Activated naive CD8-positive, alpha-beta T cell treated with anti-CD3 and anti-CD28 coated beads, Interleukin-2, amount 10 ng/mL, durations not matched to agents 7 days and 5 days (primary cell): ENCODE measurements at places on chromosomes 3 and 15.
A peak's percentile ranks its signal among the peaks of the same experiment; 100 is the strongest.

DNA sequence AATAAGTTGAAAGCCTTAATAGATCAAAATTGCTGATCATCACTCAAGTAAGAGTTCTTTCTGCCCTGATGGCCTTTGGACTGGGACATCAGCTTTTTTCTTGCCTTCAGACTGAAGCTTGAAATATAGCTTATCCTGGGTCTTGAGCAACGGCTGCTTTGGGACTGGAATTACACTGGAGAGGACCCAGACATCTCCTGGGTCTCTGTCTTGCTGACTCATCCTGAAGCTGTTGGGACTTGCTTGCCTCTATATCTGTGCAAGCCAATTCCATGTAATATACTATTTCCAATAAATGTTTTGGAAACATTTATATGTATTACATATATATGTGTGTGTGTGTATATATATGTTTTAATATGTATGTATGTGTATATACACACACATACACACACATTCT, 260.2 kb downstream of the PDZRN3 start:
- no peak for DNase-seq

DNA sequence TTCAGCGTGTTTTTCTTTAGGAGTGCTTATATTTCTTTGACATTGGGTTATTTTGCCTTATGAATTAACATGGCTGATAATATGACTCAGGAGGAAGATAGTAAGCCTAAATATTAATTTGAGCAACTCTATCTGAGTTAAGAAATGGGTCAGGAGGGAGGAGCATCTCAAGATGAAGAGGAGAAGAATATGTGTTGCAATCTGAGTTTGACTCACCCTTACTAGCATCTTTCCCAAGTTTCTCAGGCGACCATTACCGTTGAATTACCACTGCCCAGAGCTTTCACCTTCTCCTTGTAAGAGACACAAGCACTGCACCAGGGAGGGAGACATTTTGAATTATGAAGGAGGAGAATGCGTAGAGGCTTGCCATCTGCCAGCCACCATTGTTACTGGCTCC, 138.3 kb upstream of the MYRIP start:
- no peak for DNase-seq

GRCh38 chr15:81000144-81000623, 539 bp upstream of the TLNRD1 start:
- no peak for DNase-seq

- no peak for DNase-seq
Observed at GRCh38 chr3:172289583-172289982, 158.7 kb downstream of the GHSR start.

DNA sequence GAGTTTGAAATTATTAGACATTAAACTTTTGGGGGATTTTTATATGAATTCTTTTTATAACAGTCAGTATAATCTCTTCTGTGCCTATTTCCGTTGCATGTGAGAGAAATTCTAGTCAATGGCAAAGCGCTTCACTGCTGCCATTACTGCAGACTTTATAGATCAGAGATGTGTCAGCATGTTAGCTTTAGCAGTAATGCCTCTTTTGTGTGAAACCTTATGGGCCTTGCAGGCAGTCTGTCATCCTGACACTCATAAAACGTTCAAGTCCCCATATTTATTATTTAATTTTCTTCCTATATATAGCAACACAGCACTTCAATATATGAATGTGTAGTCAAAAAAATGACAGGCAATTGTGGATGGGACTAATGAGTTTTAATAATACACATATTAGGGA, 191.0 kb downstream of the NLGN1 start:
- no peak for DNase-seq

GRCh38 chr15:55685286-55685685, 57.7 kb downstream of the PRTG start:
- DNase-seq = no peak

DNA sequence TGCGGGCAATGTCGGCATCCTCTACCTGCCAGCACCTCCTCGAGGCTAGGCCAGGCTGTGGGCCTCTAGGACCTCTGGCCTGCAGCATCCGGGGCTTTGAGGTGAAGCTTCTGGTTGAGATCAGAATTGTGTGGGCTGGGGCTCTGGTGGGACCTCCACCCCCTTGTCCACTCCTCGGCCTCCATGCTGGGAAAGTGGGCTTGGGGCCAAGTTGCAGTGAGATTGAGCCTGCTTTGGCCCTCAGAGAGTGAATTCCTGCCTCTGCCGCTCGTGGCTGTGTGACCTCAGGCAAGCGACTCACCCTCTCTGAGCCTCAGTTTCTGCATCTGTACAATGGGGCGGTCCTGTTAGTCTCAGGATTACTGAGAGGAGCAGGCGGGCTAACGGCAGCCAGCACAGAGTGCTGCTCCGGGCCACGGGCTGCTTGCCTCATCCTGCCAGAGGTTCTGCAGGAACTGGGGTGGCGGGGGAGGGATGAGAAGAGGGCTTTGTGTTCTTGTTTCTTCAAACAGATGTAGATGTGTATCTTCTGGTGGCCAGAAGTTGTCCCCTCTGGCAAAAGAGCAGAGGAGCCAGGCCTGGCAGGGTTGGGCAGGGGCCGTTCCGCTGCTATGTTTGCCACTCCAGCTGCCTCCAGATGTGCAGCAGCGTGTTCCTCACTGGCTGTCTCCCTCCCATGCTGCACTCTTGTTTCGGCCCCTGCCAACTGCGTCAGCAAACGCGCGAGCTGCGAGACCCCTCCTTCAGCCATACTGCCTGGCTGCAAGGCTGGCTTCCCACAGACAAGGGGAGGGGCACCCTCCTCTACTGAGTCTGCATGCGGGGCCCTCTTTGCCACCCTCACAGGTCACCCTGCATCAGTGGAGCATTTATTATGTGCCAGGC, 33.7 kb downstream of the FBLN2 start:
- no peak for DNase-seq

DNA sequence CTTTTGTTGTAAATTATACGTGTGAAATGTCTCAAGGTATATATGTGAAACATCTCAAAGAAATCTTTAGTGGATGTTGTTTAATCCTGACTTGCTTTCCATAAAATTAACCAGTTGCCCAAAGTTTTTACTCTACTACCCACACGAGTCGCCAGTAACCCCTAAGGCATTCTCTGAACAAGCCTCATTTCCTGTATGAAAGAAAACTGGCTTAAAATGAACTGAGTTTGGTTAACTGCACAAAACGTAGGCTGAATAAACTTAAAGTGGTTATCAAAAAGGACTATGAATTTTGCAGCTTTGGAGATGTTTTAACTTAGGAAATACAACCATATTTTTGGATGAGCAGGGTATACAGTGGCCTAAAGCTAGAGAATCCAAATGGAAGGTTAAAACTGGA, 2.7 kb upstream of the APPL1 start:
- no peak for DNase-seq

DNA sequence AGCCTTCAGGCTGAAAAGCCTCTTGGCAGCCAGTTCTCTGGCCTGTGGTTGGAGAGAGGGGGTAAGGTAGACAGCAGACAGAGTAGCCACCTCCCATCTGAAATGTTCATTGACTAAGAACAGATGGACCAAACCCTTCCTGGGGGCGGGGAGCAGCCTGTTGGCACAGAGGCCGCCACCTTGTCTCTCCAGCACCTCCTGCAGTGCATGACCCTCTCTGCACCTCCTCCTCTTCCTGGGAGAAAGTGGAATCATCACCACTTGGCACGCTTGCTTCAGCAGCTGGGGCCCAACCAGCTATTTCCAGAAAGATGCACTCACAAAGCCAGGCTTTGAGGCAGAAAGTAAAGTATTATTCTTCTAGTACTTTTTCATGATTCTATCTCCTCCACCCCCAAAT, 313.4 kb upstream of the CHRM5 start:
- no peak for DNase-seq

DNA sequence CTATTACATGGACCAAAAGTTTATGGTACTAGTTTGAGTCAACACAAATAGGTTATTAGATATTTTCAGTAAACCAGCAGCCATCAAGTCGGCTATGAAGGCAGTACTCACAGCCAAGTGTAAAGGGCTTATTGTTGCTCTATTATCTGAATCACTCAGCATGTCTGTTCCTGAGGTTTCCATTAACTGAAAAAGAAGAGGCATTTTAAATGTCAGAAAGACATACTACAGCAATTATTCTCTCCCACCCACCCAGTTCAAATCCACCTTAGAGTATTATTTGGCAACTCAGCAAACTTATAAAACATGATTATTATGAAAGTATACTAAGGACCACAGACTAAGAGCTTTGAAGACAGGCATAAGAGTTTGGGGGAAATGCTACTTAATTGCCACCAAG, 93.1 kb downstream of the BTD start:
- DNase-seq = no peak

DNA sequence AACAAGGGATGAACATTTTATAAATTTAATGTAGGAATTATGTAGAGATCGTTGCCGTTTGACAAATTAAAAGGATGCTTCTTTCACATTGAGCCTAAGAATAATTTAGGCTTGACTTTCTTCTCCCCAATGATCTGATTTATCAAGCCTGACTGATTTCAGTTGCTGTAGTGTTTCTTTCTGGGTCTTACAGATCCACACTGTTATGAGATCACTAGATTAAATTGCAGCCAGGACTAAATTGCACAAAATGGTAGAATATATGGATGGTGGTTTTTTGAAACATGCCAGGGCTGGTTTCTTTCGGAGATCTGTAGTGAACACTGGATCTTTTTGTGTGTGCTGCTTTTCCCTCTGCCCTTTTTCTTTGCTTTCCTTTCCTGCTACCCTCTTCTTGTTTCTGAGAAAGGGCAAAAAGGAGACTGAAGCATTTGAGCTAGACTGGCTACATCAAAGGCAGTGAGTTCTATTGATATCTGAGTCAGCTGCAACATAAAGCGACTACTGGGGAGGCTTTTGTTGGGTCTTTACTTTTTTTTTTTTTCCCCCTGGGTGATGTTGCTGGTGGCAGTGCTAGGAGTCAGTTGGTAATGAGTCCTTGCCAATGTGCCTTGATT, 83.0 kb downstream of the AKAP13 start:
- DNase-seq = no peak

DNA sequence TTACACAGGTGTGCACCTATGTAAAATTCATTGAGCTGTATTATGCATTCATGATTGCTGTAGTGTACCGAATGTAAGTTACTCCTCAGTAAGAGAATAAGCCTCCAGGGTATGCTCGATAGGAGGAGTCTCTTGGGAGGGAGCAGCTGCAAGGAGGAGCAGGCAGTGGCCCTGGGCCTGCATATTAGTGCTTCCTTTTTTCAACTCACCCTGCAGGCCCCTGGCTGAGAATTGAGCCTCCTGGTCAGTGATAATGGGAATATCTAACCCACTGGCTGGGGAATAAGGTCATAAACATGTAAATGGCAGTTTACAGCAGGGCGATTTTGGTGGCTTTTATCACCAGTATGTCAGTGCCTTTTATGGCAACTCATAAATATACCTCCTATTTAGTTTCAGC, 21.7 kb upstream of the SFMBT1 start:
- peak; percentile 11 for DNase-seq

GRCh38 chr15:51818150-51818549, 11.3 kb upstream of the TMOD3 start:
- DNase-seq = no peak

- no peak for DNase-seq
Observed at GRCh38 chr15:89116404-89116803, 28.1 kb downstream of the ABHD2 start.

DNA sequence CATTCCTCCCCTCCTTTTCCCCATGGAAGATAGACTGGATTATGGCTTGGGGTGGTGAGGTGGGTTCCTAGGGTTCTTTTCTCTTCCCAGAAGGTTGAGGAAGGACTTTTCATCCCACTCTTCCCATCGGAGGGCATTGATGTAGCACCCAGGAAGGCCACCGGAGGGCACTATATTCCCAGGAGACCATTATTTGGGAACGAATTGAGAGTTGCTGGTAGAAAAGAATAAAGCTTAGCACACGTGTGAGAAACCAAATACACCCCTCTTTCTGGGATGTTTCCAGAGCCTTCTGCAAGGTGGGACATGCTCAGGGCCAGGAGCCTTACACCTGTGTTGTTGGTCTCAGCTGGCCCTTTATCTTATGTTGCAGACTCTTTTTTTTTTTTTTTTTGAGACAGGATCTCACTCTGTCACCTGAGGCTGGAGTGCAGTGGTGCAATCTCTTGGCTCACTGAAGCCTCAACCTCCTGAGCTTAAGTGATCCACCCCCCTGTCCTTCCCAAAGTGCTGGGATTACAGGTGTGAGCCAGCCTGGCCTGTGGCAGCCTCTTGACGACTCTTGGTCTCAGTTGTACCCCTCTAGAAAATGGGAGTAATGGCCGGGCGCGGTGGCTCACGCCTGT, 6.3 kb upstream of the CDC25A start:
- no peak for DNase-seq

DNA sequence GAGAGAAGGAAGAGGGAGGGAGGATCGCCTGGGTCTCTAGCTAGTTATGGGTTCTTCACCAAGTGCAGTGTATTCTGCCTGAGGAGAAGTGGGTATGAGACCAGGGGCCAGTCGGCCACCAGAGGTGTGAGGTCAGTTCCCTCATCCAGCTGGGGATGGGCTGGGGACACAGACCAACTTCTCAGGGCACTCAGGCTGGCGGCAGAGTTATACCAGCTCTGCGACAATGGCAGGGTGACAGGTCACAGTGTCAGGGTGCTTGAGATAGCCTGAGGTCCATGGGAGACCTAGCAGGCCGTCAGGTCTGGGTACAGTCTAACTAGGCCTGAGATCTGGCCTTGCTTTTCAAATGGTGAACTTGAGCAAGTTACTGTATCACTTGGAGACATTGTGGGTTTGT, 31.4 kb upstream of the PLXNA1 start:
- no peak for DNase-seq

GRCh38 chr15:67753891-67754290, 71.4 kb upstream of the SKOR1 start:
- no peak for DNase-seq

GRCh38 chr15:20356444-20356910, 185.1 kb downstream of the GOLGA6L6 start:
- peak; percentile 86 for DNase-seq

DNA sequence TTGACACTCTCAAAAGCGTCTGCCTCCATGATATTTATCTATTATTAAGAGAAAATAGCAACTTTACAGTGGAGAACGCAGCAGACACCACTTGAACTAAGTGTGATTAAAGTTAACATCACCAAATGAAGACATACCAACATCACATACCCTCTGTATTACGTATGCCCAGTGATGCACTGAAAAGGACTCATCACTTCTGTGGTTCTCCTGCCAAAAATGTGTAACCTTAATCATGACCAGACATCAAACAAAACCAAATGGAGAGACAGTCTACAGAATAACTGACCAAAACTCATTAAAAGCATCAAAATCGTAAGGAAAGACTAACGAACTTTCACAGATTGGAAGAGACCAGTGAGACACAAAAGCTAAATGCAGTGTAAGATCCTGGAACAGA, 103.2 kb downstream of the PPP2R3A start:
- DNase-seq = no peak

DNA sequence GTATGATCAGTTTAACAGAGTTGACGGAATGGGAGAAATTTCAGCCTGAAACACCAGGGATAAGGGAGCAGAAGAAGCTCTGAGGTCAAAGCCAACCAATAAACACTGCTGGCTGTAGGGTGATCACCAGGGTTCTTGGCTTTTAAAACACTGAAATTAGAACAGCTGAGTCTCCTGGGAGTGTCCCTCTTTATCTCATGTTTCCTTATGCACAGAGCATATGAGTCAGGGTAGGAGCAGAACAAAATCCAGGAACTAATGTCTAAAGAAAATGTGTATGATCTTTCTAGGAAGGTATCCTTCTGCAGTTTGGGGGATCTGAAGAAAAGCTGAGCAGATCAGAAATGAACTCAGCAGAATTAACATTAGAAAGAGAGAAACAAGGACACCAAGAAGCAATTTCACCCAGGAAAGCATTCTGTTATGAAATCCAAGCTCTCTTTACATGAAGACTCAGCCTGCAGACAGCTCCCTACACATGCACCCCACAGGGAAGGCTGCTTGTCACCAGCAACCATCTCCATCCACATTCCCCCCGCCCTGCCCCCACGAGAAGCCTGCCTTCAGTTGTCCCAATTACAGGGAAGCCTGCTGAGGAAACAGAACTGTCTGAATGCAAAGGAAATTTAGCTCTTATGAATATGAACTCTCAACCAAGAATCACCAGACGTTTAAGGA, 469.7 kb downstream of the PDCD6IP start:
- no peak for DNase-seq
